ENCODE measurements at places on chromosomes 2 and 18.

- DNase-seq: no peak
Observed at GRCh38 chr2:200089756-200090109, 134.4 kb downstream of the MAIP1 start.

DNA sequence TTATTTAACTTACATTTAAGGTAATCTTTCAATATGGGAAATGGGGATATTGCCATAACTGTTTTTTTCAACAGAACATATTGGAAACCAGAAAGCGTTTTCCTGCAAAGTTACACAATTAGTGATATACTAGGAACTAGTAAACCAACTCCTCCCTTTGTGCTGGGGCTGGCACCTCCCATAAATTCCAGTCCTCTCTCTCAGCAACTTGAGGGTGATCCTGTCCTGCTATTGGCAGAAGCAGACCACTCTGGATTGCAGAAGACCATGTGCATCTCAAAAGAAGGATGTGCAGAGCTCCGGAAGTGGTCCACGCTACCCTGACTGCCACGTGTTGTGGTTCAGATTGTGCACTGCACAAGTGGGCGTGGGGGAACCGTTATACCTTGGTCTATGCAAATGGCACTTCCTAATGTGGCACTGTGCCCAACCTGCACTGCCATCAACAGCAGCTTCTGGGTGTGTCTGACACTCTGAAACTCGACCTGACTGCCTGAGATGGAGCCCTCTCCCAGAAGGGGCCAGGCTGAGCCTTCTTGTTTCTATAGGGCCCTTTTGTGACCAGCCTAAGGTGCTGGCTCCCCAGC, 219.2 kb downstream of the ZNF516 start:
- no peak for DNase-seq

GRCh38 chr2:37648331-37649011, 23.0 kb downstream of the CDC42EP3 start:
- peak; percentile 79 for DNase-seq

DNA sequence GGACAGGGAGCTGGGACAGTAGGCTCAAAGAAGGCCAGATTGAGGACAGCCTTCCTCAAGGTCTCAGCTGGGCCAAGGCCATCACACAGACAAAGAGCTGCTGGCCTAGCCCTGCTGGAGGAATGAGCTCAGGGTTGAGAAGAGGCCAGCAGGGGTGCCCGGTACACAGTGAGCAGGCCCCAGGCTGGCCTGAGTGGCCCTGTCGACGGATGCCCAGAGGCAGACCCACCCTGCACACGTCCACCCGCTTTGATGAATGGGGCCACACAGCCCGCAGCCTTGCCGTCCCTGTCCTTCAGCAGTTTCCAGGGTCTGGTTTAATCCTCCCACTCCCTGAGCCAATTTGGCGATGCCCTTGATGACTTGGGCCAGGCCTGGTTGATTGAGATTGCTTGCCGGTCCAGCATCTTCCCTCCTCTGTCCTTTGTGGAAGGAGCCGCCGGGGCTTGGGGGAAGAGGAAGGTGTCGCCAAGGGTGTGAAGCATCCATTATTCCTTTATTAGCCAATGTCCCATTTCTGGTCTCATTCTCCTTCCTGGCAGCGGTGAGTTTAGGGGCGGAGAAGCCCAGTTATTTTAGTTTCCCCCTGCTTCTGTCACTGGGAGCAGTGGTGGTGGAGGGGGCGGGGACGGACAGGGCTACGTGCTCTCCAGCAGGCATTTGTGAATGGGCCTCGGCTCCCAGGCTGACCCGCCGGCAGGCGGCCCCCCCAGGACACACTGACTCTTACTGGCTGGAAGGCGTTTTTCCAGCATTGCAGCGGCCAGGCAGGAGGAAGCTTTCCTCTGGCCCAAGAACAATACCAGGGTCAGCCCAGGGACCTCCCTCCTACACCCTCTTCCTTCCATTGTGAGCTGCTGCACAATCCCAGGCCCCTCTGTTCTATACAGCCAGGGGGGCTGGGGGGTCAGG, 141.8 kb downstream of the CTIF start:
- no peak for DNase-seq

DNA sequence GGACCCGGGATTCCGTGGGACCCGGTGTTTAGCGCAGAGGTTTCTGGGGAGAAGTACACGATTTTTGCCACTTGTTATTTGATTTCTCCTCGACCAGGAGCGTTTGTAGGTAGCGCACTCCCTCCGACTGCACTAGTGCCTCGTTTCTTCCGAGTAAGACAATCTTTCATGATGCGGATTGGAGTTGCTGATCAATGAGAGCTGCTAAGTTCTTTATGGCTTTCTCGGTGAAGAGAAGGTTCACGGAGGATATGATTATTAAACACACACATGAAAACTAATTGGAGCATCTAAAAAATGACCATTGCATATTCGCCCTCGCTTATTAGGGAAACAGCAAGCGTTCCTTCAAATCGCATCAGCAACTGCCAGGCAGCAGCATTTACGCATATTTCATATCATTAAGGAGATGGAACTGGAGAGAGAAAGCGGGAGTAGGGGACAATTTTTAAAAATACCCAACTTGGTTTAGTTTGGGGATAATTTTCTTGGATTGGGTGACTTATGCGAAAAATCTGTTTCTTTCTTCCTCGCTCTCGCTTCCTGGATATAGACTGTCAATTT, 616 bp downstream of the EML6 start:
- DNase-seq: no peak

DNA sequence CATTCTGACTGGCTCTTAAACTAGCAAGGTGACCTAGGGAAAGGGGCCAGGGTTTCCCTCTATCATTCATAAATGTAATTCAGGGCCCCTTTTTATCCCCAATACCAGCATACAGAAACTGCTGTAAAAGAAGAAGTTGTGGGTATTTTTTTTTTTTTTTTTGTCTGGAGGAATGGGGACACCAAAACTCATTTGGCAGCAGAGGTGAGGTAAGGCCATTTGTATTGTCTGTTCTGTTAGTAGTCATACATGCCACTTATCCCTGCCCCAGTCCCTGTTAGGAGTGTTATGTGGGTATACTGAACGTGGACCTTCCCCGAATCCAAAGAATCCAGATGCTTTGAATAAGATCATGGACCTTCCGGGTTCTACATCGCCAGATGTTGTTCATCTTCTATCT, 1.7 kb downstream of the SEPTIN2 start:
- peak; percentile 59 for DNase-seq

Data from suppressor macrophage treated with lipopolysaccharide for 1 hour (primary cell).